Foreskin melanocyte (primary cell): ENCODE measurements at places on chromosomes 5 and 9.

GRCh38 chr5:113491022-113491421 is 2.8 kb upstream of the MCC start:
- DNase-seq = no peak

GRCh38 chr5:50791813-50792212 is 125.4 kb downstream of the PARP8 start:
- DNase-seq = no peak

DNA sequence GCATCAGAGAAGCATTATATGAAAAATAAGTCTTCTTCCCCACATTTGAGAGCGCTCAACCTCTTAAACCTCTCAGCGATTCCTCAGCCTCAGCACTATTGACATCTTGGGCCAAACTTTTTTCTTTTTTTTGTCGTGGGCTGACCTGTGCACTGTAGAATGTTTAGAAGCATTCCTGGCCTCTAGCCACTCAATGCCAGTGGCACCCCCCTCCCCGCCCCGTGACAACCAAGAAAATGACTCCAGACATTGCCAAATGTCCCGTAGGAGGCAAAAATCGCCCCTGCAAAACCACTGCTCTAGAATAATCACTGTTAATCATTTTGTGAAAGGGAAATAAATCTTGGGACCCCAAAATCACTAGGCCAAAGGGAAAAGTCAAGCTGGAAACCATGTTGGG is 129.1 kb upstream of the BOD1 start:
- DNase-seq = no peak

DNA sequence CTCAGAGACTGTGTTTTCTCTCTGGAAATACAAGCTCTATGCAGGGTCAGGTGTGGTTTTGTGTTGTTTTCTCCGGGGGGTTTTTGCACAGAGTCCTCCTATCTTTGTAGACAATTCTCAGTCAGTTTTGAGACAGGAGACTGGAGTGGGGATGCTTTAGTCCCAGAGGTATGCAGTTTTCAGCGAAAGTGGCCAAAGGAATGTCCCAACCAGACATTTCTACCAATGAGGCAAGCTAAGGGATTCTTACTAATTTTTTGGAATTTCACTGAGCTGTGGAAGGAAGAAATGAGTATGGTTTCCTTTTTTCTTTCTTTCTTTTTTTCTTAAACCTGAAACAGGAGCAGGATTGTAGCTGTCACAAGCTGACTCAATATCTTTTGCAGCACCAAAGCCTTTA is 35.3 kb upstream of the PLPP1 start:
- DNase-seq = no peak

GRCh38 chr9:96655198-96655851 is at the start of gene PRXL2C:
PRXL2C (minus strand) TSS chr9:96655317; CDS start chr9:96655281, 36 bp downstream.
- DNase-seq = peak; percentile 24

DNA sequence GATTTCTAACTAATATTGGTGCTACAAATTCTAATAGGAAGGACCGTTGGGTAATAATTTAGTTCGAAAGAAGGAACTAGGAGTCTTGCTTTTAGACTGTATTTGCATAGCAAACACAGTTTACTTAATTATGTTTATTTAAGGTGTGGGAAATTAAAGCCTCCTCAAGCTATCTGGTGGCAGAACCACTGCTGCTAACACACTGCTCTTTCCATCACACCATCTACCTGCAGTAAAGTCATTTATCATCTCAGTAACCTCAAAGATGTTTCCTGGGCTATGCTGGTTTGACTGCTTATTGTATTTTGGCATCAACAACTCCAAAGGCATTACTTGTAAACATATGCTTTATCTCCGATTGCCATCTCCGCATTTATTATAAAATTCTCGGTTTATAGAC is 114.3 kb downstream of the DEPDC1B start:
- no peak for DNase-seq

- no peak for DNase-seq
Observed at GRCh38 chr5:131463656-131464055, 171.4 kb downstream of the RAPGEF6 start.

GRCh38 chr5:6492934-6493333 is 44.3 kb downstream of the UBE2QL1 start:
- no peak for DNase-seq

DNA sequence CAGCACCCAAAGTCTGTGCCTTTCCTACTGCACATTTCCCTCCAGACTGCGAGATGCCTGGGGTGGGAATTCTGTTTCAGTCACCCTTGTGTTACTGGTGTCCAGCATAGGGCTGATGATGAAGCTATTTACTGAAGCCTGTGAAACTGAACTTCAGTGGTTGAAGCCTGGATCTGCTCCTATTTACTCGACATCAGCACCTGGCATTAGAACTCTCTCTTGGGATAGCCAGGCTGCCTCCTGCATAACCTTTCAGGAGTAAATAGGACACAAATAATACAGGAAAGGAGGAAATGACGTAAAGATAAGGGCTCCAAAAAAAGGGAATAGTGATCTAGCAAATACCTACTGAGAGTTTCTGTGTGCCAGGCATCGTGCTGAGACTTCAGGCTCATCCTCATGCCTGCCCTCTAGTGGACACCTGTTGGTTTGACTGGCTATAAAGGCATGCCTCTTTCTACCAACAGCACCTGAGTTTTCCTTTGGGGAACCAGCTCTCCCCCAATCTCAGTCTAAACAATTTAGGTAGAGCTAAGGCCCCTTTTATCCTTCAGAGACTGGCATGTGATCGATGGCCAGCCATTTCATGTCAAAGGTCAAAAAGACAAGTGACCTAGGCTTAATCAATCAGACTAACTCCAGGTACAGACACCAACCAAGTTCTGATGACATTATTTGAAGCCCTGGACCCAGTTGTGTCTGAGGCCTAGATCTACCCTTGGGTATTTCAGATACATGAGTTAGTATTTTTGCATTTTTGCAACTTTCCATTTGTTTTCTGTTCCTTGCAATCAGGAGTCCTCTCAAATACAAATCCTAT is 192.1 kb upstream of the TRIM32 start:
- DNase-seq = no peak

- no peak for DNase-seq
Observed at GRCh38 chr9:21741151-21741550, 61.3 kb upstream of the MTAP start.

GRCh38 chr5:127072861-127073846 is at the start of gene C5orf63:
C5orf63 (minus strand) TSS chr5:127073502; CDS start chr5:127058995, 14,507 bp downstream.
- no peak for DNase-seq

DNA sequence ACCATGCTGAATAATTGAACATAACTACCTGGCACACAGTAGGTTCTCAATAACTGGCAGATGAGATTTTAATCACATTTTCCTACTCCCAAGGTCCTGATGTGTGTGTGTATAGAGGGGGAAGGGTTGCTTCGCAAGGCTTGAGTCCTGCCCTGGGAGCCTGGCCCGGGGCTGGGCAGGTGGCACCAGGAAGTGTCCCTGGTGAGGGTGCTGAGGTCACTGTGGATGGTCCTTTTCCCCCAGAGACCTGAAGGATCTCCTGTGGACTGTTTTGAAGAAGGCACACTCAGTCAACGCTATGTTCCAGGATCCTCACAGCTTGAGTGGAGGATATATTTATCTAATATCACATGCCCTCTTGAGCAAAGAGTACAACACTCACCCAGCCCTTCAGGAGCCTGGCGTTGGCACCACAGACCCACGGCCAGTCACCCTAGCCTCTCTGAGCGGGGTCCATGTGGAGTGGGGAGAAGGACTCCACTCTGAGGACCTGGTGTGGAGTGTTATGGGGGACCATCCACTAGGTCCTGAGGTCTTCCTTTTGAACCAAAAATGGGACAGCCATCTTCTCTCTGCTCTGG is 177.8 kb downstream of the GABBR2 start:
- DNase-seq = no peak

DNA sequence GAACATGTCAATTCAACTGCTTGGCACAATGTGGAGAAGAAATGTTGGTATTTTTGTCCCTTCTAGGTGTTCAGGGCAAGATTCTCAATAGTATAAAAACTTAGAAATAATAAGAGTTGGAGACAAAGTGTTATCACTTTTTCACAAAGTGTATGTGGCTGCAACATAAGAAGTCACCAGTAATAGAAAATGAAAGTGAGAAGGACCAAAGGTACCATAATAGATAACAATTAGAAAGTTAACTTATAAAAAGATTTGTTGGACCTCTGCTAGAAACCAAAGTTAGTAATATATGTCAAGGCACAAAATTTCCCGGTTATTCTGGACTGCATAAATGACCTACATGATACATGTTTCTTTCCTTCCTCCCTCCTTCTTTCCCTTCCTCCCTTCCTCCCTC is 1535.3 kb downstream of the EFNA5 start:
- DNase-seq = no peak

DNA sequence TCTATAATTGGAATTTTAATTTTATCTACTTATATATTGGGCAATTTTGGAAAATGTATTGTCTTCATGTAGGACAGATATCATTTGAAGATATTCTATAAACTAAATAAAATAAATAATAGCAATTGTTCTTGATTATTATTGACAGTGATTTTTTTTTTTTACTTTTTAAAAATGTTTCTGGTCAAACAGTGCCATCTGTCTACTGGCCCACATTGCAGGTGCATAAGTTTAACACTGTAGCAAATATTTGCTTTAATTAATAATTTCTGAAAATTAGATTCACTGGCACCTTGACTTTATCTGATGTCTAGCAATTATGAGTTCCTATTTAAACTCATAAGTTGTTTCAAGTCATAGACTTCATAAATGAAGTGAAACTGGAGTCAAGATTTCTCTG is 41.1 kb upstream of the ISOC1 start:
- no peak for DNase-seq

GRCh38 chr5:126395198-126395597 is 28.0 kb upstream of the GRAMD2B start:
- peak; percentile 35 for DNase-seq

GRCh38 chr9:133930682-133931485 is 61.2 kb downstream of the VAV2 start:
- no peak for DNase-seq

- no peak for DNase-seq
Observed at GRCh38 chr9:99116003-99116411, 11.1 kb downstream of the TGFBR1 start.

DNA sequence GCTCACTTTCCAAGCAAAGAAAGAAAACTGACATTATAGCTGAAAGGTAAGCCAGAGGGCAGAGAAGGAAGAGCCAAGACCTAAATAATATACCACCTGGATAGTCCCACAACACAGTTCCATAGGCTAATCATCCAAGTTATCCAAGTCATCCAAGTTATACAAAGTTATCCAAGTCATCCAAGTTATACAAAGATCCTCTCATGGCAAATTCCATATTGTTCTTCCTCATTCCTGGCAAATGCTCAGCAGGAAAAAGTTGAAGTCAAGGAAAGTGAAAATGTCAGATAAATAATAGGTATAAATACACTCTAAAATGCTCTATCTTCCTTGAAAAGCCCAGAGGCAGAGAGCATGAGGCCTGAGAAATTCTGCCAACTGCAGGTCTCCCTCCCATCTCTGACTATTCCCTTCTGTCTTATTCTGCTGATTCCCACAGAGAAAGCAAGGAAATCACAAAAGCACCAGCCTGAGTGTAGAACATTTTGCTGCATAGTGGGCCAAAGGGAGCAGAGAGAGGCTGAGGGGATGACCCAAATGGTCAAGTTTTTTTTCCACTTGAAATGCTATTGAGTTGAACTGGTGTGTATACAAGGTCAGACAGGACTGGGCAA is 12.5 kb downstream of the MCTP1 start:
- no peak for DNase-seq

DNA sequence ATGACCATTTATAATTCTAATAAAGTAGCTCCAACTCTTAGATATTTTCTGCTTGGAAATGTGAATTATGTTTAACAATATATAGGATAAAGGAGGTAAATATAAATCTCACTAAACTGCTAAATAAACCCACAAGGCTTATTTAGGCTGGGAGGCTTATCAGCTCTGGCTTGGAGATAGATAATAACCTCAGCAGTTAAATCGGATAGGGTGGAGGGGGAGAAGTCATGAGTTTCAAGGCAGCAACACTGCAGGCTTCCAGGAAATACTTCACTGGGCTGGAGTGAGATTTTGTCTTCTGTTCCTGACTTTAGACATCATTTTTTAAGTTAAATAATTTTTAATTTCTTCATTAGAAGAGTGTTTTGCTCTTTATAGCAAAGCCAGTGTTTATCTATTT is 80.0 kb upstream of the ITGA2 start:
- no peak for DNase-seq

GRCh38 chr5:71899865-71900342 is 180.8 kb downstream of the CARTPT start:
- DNase-seq = no peak

DNA sequence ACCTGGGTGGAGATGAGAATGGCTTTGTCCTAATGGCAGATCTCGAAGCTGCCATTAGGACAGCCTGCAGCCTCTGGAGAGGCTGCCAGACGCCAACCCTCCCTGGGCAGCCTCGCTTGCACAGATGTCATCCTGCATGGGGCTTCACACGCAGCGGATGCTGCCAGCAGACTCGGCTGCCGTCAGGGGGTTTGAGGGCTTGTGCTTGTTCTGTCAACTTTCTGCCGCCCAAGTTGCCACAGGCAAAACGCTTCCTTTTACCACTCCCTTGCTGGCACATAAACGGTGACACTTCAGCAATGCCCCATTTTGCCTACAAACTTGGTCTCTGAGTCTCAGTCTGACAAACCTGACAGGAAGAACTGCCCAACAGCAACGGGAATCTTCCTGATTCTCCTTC is 24.7 kb downstream of the DAP start:
- no peak for DNase-seq
